ENCODE measurements at places on chromosomes 12 and 14.

DNA sequence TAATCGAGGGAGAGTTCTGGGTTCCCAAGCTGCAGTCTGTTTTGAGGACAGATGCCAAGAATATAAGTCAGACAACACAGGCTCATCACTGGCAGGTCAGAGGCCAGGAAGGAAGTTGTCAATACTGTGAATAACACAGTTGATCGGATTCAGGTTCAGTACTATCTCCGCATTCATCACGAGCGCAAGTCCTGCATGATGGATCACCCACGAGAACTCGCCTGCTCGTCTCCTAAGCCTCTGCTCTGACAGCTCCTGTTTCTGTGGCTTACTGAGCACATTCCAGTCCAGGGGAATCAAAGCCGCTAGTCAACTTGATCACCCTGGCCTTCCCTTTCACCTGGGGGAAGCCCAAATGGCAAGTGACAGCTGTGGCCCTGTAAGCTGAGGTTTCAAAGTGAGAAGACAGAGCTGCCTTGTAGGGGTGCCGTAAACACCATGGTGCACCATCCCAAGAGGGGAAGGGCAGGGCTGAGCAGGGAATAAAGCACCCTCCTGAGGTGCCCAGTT lies 60.1 kb upstream of the DICER1 start:
- DNase-seq = no peak

GRCh38 chr14:90045616-90046015 lies 16.2 kb upstream of the KCNK13 start:
- no peak for DNase-seq

DNA sequence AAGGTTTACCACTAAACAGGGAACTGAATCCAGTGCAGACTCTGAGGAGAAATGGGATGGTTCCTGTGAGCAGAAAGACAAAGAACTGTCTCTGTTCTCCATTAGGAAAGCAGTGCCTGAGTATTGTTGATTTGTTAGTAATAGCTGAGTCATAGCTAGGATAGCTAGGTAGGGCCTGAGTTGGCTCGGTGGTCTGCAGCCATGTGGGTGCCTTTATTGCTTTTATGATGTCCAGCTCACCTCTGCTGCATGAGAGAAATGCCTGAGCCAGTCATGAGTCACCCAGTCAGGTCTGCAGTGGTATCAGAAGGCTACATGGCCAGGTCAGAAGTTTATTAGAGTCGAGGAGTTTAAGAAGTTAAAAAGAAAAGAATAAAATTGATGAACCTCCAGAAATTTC lies 24.2 kb downstream of the TRHDE start:
- DNase-seq = no peak

- peak; percentile 40 for DNase-seq
Measured at GRCh38 chr14:91186515-91187066, 57.9 kb downstream of the GPR68 start.

GRCh38 chr12:106304001-106304421 lies 1.5 kb downstream of the TCP11L2 start:
- DNase-seq = no peak

GRCh38 chr14:90303473-90303872 lies 28.3 kb downstream of the NRDE2 start:
- DNase-seq = no peak

GRCh38 chr12:38905480-38906351 lies at the start of gene CPNE8:
Gene CPNE8 (minus strand): TSS chr12:38905591. CDS start chr12:38905534, 57 bp downstream.
- peak; percentile 79 for DNase-seq

DNA sequence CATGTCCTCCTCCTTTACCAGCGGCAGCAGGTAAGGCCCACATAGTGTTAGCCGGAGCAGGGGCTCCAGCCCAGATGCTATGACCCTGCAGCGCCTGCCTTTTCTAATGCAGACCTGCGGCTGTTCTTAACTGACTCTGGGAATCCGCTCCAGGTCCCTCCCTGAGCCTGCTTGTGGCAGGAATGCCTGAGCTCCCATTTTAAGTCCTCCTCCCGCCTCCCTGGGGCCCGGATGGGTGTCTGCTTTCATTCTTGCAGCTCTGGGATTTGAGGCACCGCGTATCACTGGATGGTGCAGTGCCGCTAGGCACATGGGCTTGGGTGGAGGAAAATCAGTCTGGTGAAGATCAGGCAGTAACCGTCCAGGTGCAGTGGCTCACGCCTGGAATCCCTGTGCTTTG lies 7.6 kb downstream of the TSPAN9 start:
- DNase-seq = no peak

GRCh38 chr14:88188745-88189416 lies 134.2 kb downstream of the KCNK10 start:
- no peak for DNase-seq

DNA sequence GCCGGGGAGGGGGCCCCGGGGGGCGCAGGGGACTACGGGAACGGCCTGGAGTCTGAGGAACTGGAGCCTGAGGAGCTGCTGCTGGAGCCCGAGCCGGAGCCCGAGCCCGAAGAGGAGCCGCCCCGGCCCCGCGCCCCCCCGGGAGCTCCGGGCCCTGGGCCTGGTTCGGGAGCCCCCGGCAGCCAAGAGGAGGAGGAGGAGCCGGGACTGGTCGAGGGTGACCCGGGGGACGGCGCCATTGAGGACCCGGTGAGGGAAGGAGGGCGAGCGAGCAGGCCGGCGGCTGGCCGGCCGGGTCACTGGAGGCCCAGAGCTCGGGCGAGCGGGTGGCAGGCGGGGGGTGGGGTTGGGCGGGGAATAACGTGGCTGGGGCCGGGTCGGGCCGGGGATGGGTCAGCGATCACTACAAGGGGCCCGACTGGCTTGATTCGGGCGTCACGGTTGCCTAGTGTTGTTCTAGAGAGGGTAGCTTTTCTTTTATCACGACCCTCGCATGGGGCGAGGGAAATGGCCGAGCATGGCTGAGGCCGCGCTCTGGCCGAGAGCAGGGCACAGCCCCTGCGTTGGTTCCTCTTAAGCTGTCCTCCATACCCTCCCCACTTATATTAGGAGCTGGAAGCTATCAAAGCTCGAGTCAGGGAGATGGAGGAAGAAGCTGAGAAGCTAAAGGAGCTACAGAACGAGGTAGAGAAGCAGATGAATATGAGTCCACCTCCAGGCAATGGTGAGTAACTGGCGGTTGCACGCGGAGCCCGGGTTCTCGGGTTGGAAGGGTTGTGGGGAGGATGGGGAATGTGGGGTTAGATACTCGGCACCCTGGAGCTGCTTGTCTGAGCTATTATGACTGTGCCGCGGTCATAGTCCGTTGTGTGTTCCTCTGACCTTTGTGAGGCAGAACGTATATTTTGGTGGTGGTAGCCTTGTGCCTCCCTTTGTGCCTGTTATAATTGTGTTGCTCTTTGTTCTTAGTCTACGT lies 603 bp downstream of the PABPN1 start:
- DNase-seq = peak; percentile 72

- DNase-seq = peak; percentile 63
Measured at GRCh38 chr14:20530771-20531571, 25.6 kb downstream of the RNASE10 start.

- no peak for DNase-seq
Measured at GRCh38 chr12:89890161-89890560, 181.5 kb upstream of the ATP2B1 start.

DNA sequence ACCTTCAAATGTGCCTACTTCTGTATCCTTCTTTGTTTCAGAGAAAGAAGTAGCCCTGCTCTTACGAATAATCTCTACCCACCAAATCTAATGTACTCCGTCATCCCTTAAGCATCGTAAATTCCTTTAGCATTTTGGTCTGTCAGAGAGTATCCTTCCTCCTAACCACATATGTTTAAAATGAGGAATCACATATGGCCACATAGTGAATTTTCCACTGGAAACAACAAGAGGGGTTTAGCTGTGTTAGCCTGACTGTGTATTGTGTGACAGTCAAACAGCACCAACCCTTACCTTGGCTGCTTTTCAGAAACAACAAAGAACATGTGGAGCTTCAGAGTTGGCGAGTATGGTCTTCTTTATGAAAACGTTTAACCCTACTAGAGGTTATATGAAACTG lies 5.5 kb downstream of the LUM start:
- no peak for DNase-seq

DNA sequence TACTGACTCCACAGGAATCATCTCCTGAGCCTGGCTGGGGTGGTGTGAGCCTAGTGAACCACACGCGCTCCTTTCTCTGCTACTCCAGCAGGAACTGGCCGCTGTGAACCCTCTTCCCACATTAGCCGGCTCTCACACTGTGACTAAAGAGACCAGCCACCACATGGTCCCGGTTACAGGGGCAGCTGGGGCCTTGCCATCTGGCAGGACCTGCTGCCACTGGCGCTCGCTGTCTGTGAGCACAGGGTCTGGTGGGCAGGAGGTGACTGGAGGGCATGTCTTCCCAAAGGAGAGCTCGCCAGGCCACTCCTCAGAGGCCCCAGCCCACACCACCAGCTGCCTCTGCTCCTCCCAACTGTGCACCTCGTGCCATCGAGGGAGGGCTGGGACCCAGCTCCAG lies 99.3 kb downstream of the SINHCAF start:
- no peak for DNase-seq

DNA sequence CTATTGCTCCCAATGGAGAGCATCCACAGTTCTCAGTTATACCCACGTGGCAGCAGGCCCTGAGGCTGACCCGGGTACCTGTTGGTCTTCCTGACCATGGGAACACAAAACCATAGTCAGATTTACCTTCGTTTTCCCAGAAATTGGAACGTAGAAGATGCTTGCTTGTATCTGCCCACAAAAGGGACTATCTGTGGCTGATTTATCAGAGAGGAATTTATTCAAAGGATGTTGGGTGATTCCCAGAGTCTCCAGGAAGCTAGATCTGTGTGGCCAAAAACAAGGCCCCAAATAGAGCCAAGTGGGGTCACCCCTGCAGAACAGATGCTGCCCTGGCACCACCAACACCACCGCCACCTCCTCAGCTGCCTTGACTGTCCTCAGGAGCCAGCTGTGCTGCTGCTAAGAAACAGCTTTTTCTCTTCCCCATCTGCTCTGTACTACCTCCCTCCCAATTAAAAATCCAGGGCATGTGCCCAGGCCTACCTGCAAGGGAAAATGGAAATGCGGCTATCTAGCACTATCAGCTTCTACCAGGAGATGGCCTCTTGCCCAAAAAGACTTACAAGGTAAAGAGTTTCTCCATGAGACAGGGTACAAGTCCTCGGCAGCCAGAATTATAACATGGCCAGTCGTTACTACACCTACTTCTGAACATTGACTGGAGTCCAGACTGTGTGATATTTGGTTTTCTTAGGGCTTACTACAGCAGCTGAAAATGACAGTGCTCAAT lies 128.6 kb upstream of the PLEKHG7 start:
- DNase-seq = peak; percentile 24

DNA sequence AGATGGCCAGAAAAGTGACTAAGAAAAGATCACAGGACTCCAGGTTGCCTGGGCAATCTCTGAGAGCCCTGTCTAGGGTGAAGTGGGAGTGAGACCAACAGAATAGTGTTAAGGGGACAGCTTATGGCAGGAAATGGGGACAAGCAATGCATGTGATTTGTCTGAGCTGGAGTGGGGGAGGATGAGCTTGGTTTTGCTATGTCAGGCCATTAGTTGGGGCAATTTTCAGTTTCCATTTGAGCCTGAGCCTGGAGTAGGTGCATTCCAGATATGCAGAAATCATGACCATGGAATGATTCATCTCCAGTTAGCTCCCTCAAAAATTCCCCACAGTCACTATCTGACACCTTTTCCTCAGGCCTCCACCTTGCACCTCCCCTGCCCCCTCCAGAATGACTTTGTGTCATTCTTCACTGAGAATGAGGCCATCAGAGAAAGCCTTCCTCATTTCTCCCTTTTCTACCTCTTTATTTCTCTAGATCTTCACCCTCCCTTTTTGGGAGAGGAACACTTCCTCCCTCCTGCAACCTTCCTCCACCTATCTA lies 150.9 kb upstream of the PLEKHG7 start:
- peak; percentile 70 for DNase-seq

DNA sequence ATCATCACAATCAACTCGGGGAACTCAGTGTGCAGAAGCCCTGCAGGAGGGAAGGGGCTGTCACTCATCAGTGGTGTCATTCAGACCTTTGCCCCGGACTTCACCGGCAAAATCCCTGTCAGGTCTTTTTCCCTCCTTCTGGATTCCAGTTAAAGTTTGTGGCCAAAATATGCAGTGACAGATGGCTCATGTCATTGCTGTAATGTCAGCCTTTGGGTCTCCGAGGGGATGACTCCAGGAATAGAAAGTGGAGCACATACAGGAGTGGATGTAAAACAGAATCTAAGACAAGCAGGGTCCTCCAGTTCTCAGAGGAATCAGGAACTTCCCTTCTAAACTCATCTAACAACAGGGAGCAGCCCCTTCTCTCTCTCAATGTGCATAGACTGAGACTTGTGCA lies 130.3 kb upstream of the RASSF8 start:
- no peak for DNase-seq

DNA sequence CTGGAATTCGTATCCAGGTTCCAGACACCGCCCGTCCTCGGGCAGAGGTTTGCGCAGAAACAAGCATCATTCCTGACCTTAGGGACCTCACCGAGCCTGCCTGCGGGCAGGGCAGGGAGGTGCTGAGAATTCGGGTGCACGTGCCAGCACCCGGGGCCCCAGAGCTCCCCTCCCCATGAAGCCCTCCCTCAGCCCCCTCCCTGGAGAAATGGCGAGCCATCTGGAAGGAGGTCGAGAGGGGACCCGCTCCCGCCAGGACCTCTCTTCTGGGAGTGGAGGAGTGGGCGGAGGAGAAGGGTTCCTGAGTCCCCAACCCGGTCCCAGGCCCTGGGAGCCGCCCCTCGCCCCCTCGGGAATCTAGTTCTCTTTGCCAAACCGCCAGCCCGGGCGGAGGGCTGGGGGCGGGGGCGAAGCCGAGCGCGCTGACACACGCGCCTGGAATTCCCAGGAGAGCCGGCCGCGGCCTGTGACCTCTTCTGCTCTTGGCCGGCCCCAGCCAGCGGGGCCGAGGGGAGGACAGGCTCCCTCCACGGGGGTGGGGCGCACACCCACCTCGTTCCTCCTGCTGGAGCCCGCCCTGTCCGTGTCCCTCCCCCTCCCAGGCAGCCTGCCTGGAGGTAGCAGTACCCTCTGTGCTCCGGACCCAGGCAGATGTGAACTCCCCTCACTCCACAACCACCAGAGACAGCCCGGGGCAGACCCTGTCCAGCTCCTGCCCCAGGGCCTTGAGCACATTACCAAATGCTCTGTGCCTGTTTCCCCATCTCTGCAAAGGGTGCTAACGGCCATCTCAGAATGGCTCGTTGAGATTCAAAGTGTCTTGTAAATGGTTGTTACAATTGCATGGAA lies 23.0 kb upstream of the GPR132 start:
- DNase-seq = peak; percentile 79

DNA sequence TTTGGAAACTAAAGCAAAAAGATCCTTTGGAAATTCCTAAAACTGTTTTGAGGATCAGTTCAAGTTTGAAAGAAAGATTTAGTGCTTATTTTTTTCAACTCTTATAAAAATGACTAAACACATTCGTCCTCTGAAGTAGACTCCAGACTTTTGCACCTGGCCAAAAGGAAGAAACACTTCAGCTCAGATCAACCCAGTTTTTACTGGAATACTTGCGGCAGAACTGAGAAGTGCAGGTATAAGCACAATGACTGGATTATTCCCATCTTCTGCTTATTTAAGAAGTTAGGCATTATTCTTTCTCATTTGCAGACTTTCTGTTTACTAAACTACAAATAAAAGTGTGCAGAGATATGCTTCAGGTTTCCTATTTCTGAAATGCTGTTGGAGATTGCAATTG lies 41.9 kb downstream of the PDE6H start:
- no peak for DNase-seq

GRCh38 chr14:36091096-36091495 lies 85.4 kb downstream of the PTCSC3 start:
- DNase-seq = peak; percentile 94

- peak; percentile 59 for DNase-seq
Measured at GRCh38 chr12:121955258-121956237, 37.2 kb downstream of the CFAP251 start.
